Stimulated activated naive CD8-positive, alpha-beta T cell treated with anti-CD3 and anti-CD28 coated beads, Interleukin-15, Interleukin-2, amounts not matched to agents 100 U/mL and 50 U/mL, for 24 hours (primary cell): ENCODE measurements at places on chromosomes 2 and 18.

DNA sequence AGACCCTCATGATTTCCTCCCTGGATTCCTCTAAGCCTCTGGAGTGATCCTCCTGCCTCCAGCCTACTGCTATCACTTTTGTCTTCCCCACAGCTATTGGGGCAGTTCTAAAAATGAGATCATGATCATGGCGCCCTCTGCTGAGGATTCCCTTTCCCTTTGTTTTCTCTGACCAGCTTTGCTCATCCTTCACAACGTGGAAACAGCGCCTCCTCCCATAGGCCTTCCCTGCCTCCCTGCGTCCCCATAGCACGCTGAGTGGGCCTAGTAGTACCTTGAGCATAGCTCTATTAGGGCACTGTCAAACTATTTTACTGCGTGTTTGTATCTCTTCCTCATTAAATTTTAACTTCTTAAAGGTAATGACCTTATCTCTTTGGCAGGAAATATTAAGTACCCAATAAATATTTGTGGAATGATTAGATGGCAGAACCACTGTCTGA lies 207.0 kb upstream of the FANCL start:
- DNase-seq, result peak; percentile 28

DNA sequence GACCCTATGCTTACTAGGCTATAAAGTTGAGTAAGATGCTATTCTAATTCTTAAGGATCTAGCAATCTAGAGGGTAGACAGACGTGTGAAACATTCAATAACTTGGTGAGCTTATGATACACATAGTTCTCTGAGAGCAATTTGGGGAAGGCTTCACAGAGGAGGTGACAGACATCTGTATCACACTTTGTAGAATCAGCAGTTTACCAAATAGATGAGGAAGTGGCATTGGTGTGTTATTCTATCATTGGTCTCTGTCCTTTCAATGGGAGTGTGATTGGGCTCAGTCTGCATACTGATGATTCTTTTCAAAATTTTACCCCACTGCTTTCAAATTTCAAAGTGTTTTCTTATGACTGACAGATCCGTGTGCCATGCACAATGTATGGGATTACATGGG lies 47.0 kb upstream of the TMEM178A start:
- no peak for DNase-seq

DNA sequence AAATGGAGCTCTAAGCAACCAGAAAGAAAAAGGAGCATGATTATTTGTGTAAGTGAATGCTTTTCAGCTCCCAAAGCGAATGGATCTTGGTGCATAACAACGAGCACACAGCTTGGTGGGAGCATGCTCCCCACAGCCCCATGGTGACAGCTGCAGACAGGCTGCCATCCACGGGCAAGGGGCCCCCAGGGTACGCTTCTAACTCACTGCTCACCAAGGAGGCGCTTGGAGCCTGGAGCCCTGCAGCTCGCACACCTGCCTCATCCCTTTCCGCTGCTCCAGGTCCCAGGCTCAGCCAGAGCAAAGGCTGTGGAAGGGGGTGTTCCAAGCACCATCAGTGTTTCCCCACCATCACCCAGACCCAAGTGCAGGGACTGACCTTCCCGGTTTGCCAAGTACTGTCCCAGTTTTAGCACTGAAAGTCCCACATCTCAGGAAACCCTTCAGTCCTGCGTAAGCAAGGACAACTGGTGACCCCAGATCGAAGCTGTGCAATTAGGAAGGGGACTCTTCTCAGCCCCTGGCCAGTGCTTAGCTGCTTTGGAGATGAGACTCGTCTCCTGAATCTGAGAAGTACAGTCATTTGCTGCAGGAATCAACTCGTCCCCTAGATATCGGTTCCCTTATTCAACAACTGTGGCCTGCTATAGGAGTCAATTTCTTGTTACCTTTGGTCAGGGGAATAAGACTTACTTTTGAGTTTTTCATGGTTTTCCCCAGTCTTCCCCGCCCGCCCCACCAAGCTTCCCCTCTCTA lies 50.0 kb upstream of the ATG16L1 start:
- no peak for DNase-seq

GRCh38 chr2:46803911-46804670 lies 111.5 kb downstream of the MCFD2 start:
- no peak for DNase-seq
